ENCODE measurements at places on chromosomes 6 and 20.

- DNase-seq: no peak
Measured at GRCh38 chr6:82957171-82957867, 108.3 kb downstream of the UBE3D start.

DNA sequence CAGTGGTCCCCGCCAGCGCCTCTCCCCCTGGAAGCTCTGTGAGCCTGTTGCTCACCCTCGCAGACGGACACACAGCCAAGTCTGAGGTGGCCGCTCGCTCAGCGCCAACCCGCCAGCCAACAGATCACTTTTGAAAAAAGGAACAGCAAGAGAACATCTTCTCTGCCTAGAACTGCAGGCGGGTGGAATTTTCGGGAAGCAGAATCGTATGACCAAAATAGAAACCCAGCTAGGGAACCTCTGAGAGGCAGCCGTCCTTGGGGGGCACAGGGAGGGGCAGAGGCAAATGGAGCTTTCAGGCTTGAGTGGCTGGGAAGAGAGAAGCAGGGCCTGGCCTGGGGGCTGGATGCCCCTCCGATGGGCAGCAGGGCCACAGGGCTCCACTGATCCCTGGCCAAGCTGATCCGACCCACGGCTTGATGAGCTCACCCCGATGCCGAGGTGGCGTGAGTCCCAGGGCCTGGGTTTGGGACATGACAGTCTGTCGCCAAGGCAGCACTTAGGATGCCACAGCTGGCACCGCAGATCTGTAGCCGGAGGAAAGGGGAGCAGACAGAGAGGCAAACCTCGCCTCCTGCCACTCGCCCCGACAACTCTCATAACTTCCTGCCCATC is 9.8 kb downstream of the NFATC2 start:
- peak; percentile 37 for DNase-seq

DNA sequence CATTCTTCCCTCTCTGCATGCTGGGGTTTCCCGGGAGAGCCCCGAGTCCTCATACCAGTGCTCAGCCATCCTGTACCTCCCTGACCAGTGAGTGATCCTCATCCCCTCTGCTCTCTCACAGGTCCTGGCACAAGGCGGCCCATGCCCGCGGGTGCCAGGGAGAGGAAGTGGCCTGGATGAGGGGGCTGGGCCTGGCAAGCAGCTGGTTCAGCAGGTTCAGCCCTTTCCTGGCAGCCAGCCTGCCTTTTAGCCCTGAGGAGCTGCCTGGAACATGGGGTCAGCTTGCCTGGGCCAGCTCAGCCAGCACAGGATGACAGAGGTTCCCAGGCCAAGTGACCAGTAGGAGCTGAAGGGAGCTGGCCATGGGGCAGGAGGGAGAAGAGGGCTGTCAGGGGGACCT is 10.9 kb downstream of the MOCS1 start:
- DNase-seq: peak; percentile 61

DNA sequence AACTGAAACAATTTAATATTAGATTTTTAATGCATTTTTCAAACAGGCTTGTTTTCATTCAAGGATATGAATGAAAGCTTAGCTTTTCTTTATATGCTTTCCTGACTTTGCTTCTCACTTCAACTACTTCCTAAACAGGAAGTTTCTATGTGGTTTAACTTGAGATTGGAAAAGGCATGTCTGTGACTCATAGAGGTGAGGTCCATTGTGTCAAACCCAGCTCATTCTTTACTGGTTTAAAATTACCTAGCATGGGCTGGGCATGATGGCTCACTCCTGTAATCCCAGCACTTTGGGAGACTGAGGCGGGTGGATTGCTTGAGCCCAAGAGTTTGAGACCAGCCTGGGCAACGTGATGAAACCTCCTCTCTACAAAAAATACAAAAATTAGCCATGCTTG is 34.4 kb downstream of the EFHC1 start:
- DNase-seq: peak; percentile 17

GRCh38 chr6:4365686-4366085 is 230.3 kb upstream of the ECI2 start:
- peak; percentile 44 for DNase-seq

DNA sequence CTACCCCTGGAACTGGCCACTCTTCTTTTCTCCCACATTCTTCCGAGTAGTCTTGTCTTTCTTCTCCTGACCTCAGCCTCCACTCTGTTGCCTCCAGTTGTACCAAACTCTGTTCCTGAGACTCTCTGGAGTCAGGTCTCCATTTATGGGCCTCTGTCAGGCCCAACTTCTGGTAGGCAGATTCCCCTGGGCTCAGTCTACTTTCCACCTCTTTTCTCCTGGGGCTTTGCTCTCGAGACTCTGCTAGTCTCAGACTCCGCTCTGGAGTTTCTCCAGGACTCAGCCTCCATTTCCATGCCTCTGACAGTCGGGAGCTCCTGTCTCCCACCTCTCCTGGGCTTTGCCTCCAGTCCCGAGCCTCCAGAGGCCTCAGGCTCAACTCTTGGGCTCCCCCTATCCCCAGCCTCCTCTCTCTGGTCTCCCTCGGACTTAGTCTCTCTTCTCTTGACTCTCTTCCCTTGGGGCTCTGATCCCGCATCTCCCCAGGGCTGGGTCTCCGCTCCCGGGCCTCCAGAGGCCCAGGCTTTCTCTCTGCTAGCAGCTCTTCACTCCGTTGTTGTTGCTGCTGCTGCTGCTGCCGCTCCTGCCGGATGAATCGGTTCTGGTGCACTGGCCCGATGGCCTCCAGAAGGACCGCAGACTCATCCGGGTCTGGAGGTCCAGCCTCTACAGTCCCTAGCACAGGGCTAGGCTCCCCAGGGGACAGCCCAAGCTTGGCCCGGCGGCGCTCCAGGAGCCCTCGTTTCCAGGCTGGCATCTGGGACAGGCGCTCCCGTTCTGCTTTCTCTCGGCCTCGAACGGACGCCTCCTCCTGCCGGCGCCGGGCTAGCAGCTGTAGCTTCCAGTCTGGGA is 1.1 kb downstream of the PPP1R18 start:
- DNase-seq: peak; percentile 48

DNA sequence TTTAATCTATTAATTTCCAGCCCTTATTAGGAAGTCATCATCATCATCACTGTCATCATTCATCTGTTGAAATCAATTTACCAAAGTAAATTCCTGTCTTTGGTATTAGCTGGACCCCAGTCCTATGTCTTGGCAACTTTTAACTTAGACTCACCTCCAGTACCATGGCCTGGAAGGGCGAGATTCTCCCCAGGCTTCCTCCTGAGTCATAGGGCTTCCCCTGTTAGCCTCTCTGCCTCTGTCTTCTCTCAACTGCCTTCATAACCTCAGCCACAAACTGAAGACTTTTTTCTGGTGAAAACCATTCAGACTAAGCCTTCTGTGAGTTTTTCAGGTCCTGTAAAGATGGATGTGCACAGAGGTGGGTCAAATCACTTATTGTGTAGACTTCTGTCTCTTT is 95.0 kb downstream of the NKAIN2 start:
- no peak for DNase-seq

- peak; percentile 36 for DNase-seq
Measured at GRCh38 chr6:11494786-11495564, 42.6 kb upstream of the TMEM170B start.

DNA sequence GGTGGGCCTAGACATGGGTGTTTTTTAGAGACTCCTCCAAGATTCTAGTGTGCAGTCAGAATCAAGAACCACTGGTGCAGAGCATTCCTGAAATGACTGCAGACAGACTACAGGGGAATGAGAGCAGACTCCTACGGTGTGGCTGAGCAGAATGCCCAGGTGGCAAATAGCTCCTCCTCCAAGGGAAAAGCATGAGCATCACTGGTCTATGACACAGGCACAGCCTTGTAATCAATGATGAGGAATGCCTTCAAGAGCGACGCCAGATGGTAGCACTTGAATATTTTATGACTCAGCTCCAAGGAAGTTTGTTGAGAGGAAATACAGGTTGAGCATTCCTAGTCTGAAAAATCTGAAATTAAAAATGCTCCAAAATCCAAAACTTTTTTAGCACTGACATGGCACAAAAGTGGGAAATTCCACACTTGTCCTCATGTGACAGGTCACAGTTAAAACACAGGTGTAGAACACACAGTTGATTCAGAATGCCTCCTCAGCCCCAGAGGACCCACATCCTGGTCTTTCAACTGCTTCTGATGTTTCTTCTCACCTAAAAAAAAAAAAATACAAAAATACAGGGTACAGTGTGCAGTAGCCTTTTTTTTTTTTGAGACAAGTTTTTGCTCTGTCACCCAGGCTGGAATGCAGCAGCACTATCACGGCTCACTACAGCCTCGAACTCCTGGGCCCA is 10.6 kb upstream of the FAM8A1 start:
- peak; percentile 66 for DNase-seq

DNA sequence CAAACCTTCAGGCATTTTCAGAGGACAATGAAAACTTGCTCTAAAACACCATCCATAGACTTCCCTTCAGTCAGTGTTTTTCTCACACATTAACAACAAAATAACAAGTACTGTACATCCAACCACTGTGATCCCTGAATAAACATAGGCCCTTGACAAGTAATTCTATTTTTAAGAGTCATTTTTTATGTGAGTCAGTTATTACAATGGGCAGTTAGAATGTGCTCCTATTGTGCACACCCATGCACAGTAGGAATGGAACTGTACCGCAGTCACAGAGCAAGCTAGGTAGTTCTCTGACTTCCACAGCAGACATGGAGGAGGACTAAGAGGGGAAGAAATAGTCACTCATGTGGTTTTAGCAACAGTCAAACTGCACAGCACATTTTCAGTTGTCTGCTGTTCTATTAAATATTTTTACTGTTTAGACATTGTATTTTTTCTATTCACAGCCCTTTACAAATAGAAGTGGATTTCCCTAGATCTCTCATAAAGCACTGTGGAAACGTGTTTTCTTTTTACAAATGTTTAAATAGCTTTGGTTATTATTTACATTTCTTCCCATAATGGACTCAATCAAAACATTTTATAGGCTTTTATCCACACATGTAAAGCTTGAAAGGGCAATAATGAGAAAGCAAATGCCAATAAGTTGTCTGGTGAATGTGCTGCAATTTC is 100.4 kb downstream of the JAG1 start:
- DNase-seq: no peak

DNA sequence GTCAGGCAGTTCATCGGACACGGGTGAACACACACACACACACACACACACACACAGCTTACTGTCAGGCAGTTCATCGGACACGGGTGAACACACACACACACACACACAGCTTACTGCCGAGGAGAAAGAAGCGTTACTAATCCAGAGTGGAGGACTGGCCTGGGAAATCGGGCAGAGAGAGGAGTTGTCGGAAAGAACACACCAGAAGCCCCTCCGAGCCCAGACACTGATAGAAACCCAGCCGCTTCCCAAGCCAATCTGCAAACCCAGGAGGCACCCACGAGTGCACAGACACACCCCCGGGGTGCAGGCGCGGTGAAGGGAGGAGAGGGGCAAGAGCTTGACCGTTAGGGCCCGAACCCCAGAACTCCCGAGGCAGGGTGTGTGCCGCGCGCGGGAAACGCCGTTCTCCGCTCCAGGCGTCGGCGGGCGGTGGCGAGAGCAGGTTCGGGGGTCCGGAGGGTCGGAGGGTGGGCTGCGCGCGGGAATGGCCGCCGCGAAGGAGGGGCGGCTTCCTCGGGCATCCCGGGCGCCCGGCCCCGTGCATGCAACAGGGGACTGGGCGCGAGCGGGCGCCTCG is 636 bp downstream of the ELOVL2 start:
- DNase-seq: peak; percentile 19

DNA sequence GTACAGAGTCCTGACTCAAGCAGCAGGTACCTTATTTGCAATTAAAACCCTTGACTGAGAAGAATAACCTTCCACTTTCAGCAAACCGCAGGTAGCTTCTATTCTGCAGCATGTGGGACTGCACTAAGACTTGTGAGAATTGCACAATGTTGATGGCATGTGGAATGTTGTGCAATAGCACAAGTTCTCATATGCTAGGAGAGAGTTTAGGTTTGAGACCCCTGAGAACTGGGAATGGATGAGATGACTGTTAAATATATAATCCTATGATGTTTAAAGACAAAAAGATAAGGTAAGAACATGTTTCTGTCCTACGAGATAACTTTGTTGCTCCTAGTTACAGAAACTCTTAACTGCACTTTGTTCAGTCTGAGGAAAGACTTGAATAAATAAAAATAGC is 194.6 kb downstream of the OTOR start:
- no peak for DNase-seq

DNA sequence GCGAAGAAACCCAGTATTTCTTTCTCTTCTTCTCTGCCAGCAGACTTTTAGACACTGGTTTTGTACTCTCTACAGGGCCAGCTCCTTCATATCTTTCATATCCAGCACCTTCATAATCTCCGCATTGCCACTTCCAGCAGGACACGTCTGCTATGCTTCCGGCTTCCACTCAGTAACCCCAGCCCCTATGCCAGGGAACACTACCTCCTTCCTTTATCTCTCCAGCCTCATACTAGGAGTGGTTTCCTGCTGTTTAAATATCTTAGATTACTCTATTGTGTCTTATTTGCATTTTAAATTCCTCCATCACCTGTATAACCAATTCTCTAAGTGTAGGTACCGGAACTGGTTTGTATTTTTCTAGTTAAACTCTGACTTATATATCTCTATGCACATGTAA is 667.8 kb upstream of the ID4 start:
- no peak for DNase-seq

DNA sequence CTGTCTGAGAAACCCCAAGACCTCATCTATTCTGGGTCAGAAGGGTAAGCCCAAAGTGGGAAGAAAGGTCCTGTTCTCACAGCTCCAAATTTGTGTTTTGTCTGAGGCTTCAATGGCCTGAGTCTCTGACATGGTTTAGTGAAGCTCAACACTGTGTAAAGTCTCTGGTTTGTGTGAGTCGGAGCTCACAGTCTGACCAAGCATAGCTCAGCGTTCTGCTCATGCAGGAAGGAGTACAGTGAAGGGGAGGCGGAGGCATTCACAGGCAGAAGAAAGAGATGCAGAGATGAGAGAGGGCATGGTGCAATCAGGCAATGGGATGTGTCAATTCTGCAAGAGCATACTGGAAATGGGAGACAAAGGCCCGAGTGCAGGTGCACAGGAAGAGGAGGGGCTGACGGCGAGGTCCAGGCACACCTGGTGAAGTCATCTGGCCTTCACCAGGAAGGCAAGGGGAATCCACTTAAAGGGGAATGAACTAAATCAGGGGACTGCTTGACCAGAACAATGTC is 463.0 kb upstream of the AGPAT4 start:
- DNase-seq: no peak

DNA sequence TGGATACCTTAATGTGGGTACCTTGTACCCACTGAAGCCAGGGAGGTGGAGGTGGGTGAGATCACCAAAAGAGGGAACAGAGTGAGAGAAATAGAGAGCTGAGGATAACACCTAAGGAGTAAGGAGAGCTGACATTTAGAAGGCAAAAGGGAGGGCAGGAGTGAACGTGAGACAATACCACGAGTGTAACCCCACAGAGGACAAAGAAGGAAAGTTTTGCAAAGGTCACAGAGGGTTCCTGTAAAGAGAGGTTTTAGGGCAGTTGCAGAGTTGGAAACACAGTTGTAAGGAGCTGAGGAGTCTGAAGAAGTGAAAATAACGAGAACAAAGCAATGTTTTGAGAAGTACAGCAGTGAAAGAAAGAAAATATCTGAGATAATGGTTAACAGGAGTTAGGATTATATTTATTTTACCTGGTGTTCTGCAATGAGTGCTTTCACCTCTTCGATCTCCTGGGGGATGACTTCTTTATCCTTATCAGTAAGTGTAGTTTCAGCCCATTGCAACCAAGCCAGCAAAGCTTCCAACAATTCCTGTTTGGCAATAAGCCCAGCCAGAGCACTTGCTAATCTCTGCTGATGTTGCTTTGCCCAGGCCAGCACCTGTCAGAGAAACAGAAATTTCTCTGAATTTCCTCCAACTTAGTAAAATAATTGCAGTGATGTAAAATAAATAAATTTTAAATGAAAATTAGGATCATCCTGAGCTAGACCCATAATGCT is 166.8 kb downstream of the DST start:
- DNase-seq: peak; percentile 73

Measured in myocyte (in vitro differentiated cells).